ENCODE measurements at places on chromosomes 7 and 10.

DNA sequence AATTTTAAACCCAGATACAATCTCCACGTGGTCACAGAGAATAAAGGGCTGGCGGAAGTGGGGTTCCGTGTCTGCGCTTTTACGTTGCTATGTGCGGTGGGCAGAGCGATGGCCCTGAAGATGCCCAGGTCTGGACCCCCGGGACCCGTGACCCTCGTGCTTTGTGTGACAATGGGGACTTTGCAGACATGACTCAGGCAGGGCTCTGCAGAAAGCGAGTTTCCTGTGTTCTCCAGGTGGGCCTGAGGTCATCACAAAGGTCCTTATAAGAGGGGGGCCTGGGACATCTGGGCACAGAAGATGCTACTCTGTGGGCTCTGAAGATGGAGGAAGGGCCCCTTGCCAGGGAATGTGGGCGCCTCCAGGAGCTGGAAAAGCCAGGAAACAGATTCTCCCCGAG lies 95.3 kb downstream of the ELFN1 start:
- no peak for DNase-seq

DNA sequence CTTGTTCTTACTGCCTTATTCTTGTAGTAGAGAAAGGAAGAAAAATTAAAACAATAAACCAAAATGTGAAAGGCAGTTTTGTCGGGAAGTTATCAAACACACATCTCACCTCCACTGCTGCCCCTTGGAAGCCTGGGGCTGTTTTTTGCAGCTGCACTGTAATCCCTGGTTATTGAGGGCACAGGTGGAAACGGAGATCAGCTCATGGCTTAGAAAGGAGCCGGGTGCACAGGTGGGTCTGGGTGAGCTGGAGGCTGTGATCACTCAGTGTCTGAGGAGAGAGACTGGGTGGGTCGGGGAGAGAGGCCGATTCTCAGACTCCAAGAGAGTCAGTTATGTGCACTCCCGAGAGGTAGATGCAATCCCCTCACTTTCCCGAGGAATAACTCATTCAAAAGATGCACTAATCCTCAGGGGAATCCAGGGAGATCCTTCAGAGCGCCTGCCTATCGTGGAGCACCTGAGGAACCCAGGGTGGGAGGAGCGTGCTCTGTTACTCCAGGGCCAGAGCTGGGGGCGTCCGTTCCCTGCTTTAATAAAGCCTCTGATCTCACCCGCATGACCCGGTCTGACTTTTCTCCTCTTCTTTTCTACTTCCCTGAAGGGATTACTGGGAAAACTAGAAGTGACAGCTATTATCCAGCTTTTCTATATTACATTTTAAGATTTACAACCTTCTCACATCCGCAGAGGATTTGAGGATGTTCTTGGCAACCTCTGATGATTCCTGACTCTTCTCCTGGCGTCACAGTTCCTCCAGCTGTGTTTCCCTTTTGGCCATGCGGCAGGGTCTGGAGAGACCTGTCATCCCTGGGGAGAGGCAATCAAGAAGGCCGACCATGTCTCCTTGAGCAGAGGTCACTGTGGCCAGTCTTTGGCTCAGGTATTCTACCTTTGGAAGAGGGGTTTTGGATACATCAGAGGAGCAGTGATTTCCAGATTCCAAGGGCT lies 82.1 kb downstream of the CAMK1D start:
- no peak for DNase-seq

- peak; percentile 83 for DNase-seq
These were observed 24.5 kb upstream of the EEPD1 start for GRCh38 chr7:36128448-36129047.

DNA sequence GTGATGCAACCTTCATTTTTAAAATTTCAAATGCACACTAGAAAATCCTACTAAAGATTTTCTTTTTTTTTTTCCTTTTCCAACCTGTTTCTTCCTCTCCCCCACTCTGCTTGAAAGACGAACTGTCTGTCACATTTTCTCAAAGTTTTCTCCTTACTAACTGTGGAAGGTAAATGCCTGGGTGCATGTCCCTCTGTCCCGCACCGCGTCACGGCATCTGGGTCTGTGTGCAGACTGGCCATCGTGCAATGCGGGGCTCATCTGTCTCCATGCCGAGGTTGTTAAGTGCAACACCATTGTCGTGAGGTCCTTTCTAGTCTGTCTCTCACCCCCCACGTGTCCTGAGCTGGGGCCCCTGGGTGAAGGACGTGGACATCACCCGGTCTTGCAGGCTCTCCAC lies 28.4 kb downstream of the PFKFB3 start:
- no peak for DNase-seq

DNA sequence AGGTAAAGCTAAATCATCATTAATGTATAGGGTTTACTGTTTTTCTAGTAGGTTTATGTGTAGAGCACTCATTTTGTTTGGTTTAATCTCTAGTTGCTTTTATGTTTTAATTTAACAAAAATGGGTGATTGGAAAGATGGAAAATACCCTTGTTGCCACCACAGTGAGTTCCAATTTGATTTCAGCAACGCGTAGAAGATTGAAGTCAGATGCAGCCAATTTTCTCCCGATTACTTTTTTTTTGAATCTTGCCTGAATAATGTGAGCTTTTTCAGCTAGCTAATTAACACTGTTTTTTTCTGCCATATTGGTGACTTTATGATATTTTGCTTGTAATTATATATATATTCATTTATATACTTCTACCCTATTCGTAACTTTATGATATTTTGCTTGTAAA lies 293.8 kb downstream of the SDK1 start:
- no peak for DNase-seq

- DNase-seq: no peak
These were observed 487.8 kb upstream of the DPP6 start for GRCh38 chr7:153564391-153564790.

DNA sequence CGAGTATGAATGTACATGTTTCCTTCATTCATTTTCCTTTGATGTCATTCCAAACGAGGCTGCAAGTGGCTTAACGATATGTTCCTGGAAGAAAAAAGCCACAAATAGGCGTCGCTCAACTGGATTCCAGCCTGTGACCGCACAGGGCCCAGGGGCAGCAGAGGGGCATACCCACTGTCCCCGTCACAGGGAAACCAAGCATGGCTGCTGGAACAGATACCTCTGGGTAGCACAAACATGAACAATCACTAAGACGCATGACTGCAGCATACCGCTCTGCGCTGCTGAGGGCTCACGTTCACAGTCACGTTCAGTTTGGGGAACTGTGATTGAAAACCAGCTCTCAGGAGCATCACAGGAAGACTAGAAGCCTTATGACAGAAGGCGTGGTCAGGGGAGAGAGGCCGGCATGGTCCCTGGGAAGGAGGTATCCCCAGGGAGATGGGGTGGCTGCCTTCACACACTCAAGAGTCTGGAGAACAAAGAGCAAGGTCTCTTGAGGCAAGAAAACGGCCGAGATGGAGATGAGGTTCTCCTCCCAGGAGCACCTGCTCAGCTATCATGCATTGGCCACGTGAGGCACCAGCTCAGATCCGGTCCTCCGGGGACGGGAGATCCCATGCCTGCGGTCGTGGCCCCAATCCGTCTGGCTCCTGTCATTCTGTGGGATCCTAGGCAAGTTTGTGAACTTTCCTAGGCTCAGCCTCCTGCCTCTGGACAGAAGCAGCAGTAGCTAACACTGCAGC lies 213.6 kb downstream of the DIP2C start:
- DNase-seq: no peak

DNA sequence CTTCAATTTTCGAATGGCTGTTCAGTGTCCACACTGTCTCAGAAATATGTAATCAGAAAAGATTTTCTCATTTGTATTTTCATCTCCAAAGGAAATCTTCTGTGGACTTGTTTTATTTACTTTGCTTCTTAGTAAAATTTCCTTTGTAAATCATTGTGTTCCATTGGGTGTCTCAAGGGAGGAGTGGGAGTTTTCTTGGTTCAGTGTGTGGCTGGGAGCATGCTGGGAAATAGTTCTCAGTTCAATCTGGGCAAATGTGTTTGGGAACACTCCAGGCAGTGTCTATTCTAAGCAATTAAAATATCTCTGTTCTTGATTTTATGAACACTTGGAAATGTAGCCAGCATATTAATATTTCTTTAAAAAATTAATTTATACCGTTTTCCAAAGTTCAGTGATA lies 1019.8 kb downstream of the CNTNAP2 start:
- DNase-seq: no peak

DNA sequence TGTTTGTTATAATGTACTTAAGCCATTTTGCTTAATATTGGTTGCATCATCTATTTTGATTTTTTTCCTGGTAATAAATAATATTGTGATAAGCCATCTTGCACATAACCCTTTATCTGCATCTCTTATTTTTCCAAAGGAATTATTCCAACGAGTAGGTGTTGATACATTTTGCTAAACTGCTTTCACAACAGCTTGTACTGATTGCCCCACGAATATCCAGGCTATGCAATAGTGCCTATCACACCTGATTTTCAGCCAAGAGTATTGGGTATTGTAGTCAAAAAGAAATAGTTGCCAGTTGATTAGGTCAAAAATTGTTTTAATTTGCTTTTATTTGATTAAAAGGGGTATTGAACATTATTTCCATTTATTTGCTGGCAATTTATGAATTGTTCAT lies 20.7 kb downstream of the CREB5 start:
- no peak for DNase-seq

DNA sequence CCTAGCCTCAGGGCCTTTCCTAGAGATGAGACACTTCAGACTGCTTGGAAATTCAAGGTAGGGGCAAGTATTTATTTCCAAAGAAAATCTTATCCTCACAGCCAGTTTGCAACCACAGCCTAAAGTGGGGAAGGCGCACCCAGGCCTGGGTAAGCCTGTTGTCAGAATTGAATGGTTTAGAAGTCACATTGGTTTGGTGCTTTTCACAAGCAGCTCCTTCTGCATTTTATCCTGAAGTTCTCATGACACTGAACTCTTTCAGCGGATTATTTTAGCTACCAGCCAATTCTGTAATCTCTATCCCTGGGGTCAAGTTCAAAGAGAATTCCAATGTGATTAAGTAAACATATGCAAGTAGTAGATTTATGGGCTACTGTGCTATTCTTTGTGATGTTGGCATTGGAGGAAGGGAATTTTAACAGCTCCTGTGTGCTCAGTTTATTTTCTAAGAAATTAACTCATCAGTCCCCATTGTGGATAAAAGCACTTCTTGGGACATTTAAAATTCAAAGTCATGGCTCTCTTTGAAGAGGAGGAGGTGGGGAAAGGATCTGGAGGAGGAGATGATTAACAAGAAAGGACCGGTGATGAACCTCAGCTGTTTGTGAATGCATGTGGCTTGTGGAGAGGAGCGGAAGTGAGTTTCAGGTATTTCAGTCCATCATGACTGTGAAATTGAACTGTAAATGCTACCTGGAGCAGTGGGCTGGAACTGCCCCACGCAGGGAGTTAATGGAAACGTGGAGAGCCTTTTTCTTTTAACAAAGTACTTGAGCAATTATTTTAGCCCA lies 90.2 kb upstream of the CACUL1 start:
- peak; percentile 96 for DNase-seq

- no peak for DNase-seq
These were observed 75.3 kb upstream of the AGBL3 start for GRCh38 chr7:134910968-134911367.

DNA sequence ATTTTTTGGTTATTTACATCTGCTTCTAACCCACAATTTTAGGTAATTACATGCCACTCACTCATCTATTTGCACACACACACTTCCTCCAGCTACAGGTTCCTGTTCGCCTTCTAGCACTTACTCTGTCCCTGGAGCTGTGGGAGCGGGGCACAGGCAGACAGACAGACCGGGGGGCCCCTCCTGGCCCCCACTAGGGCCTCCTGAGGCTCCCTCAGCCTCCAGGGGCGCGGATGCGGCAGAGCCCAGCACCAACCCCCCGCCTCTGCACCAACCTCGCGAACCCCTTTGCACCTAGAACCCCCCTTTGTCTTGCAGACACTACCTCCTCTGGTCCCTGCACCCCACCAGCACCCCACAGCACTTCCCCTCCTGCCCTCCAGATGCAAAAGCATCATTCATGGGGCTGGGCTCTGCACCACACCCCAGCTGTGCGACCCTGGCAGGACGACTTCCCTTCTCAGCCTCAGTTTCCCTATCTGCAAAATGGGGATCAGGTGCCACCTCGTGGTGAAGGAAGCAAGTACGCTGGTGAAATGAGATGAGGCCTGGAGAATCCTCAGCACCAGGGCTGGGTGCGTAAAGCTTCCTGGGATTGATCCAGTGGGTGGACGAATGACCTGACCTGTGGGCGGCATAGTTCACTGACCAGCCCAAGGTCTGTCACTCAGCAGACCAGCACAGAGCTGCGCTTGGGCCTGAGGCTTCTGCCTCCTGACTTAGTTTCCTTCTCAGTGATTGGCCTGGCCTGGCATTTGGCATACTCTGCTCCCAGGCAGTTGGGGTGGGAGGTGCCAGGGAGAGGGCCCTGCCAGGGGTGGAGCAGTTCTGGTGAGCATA lies 37.9 kb downstream of the ELFN1 start:
- no peak for DNase-seq

- DNase-seq: no peak
These were observed 87.6 kb upstream of the IL6 start for GRCh38 chr7:22639396-22639795.

GRCh38 chr7:82542665-82543064 lies 99.1 kb upstream of the CACNA2D1 start:
- no peak for DNase-seq

- DNase-seq: peak; percentile 61
These were observed 599.2 kb upstream of the PCDH15 start for GRCh38 chr10:55400075-55400849.

- no peak for DNase-seq
These were observed 31.4 kb downstream of the ARMC3 start for GRCh38 chr10:22959292-22959691.

- DNase-seq: no peak
These were observed 32.2 kb upstream of the GARS1 start for GRCh38 chr7:30562498-30562897.

GRCh38 chr10:103054621-103055020 lies 136.5 kb downstream of the CNNM2 start:
- DNase-seq: no peak

DNA sequence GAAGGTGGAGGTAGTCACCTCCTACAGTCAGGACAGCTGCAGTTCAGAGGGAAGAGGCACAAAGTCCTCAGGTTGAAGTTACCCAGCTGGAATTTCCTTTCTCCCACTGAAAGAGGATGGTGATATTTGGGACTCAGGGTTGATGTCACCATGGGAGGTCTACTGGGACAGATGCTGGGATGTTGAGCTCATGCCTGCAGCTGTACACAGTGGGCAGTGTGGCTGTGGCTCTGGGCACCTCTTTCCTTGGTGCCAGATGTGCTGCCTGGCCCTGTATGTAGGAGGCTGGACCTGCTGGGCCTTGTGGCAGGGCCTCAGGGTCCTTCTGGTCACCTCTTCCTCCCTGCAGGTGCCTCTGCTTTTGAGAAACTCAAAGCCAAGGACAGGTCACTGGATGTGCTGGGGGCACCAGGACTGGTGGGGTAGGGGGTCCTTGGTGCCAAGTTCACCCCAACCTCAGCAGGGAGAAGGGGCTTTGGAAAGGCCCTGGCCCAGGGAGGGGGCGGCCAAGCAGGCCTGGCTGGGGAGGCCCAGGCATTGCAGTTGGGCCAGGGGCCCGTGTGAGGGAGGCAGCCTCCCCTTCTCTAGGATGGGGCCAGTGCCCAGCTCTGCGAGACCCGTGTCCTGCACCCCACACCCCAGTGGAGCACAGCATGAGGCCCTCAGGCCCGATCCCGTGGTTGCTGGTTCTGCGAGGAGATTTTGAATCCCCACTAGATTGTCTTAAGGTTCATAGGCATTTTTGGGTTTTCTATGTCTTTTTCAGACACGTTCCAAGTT lies 103.1 kb downstream of the BMS1 start:
- no peak for DNase-seq

- DNase-seq: no peak
These were observed 822 bp downstream of the ZNF800 start for GRCh38 chr7:127391591-127392181.
